ENCODE measurements at places on chromosomes 3 and 15. TPM values are rescaled to one million over a fixed set of nuclear protein-coding genes. Genes with fewer than 3 reads are reported as not detected.

The HIGD2B gene
- total RNA-seq, result not detected

The IRAK2 gene
- total RNA-seq, result 1.5 TPM

- DNase-seq, result peak; percentile 86
Measured at GRCh38 chr3:58167431-58168351, 43.1 kb downstream of the DNASE1L3 start.

DNA sequence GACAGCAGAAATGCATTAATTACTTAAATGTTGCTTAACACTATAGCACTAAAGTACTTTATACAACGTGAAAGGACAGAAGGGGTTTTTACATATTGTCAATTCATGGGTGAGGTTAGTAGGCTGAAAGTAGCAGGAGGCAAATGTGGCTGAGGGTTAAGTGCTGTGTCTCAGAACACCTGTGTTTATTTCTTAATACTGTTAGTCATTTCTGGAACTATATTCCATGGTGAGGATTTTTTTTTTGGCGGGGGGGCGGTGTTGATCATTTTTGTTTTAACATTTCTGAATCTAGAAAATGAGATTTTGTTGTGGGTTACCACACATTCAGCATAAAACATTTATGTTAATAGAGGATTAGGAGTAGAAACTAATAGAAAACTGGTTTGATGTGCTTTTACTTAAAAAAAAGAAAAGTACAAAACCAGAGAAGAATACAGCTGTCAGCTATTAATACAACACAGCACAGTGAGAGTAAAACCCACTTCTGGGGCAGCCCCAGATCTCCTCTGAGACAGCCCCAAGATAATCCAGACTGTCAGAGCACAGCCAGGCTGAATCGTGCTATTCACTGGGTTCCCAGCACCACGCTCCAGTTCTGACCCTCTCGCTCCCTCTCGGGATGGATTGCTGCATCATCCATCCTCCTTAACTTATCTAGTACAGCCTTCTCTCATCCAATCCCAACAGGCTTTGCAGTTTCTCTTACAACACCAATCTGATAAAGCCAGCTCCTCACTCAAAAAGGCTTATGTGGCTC is 307.7 kb downstream of the TUSC7 start:
- DNase-seq, result no peak

- DNase-seq, result no peak
Measured at GRCh38 chr3:50157827-50158529, 2.9 kb downstream of the SEMA3F start.

- DNase-seq, result no peak
Measured at GRCh38 chr3:72102112-72102616, 317.2 kb upstream of the PROK2 start.

The LIPC gene
- total RNA-seq, result 0.88 TPM

GRCh38 chr15:88818920-88819319 is 15.7 kb downstream of the ACAN start:
- DNase-seq, result no peak

- no peak for DNase-seq
Measured at GRCh38 chr3:132596326-132596725, 744 bp upstream of the ACKR4 start.

DNA sequence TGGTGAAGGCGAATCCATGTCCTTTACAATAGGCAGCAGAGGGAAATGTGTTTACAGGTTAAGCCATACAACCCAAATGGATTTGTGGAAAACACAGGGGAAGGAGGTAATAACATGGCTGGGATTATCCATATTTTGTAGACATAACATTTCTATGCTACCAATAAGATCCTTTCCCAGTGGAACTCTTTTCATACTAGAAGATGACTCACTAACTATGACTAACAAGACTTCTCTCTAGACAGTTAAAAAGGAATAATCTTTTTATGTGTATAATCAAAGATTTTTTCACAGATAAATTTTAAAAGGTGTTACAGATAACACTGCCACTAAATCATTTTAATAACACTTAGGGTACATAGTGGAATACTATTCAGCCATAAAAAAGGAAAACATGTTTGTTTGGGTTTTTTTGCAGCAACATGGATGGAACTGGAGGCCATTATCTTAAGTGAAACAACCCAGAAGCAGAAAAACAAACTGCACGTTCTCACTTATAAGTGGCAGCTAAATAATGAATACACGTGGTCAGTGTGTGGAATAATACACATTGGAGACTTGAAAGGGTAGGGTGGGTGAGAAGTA is 39.6 kb downstream of the VPS13C start:
- no peak for DNase-seq

- no peak for DNase-seq
Measured at GRCh38 chr15:45616901-45617323, 17.9 kb upstream of the SQOR start.

DNA sequence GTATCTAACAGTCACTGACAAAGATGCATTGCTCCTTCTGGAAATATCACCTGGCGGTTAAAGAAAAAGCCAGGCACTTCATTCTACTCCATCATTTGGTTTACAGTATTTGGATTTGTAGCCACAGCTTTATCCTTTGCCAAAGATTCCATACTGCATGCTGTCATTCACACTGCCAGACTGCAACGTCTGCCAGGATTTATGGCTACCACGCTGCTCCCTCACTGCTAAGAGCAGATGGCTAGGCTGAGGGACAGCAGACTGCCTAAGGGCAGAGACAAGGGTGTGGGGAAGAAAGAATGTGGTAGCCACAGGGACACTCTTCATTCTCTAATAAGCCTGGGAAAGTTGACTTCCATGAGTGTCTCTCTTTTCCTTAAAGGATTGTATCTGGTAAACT is 1047.0 kb downstream of the TUSC7 start:
- no peak for DNase-seq

DNA sequence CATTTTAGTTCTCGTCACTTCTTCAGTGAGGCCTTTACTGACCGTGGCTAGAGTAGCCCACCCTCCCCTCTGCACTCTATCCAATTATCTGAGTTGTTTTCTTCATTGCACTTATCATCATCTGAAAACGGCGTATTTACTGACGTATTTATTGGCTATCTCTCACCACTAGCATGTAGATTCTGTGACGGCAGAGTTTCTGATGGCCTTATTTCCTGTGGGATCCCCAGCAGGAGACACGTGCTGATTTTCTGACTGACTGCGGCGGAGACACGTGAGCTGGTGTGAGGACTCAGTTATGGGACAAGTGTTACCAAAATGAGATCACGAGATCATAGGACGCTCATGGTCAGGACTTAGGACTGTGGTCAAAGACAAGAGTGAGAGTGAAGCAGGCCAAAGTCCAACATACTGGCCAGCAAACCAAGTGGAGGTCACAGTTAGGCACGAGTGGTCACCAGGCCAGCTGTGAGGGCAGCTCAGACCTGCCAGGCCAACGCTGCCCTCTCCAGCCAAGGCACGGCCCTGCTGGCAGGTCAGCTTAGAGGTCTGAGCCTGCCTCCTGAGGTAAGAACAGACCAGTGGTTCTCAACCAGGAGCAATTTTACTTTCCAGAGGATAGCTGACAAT is 50.6 kb upstream of the BNIP2 start:
- no peak for DNase-seq

DNA sequence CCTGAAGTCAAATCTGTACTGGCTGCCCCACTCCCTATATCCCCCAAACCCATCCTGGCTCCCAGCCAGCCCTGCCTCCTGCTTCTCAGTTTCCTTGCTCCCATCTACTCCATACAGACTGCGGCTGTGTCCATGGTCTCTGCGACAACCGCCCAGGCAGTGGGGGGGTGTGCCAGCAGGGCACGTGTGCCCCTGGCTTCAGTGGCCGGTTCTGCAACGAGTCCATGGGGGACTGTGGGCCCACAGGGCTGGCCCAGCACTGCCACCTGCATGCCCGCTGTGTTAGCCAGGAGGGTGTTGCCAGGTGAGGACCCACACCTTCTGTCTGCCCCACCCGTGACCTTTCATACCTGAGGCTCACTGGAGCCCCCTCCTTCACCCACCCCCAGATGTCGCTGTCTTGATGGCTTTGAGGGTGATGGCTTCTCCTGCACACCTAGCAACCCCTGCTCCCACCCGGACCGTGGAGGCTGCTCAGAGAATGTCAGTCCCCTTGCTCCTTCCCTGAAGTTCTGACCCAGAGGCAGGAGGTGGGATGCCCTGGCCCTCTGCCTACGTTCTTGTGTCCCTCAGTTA is 14.7 kb downstream of the STAB1 start:
- no peak for DNase-seq

DNA sequence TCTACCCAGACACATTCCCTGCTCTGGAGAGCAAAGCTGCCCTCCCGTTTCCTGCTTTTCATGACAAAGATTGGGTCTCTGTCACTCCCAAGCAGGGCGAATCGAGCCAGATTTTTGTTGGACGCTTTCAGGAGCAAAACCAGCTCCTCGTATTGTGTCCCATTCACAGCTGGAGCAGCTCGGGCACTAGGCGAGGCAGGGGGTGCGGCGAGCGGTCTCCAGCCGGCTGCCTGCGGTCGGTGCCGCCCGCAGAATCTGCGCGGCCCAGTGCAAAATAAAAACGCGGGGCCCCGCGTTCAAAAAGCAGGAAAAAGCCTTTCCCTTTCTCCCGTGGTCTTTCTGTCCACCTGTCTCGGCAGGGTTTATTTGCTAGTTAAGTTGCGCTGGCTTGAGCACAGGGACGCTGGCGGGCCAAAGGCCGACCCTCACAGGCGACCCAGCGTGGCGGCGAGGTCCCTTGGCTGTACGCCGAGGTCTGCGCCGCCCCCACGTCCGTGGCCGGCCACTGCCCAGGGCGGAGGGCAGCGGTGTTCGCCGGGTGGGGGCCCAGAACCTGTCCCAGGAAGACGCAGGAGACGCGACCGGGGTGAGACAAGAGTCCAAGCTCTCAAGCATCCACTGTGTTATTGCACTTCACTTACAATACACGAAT is 71.2 kb downstream of the CYP19A1 start:
- peak; percentile 23 for DNase-seq

DNA sequence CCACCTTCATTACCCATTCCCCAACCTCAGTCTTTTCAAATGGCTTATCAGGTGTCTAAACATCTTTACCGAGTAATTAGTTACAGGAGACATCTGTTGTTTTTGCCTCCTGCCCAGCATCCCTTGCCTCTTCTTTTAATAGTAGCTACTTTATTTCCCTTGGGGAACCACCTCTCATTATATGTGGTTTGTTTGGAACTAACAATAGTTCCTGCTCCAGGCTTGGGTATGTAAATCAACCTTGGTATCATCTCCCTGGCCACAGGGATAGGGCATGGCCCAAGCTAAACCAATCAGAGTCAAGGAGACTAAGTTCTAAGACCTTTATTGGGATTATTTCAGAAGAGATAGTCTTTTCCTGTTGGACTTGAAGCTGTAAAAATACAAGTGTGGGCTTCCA is 76.6 kb downstream of the ETV5 start:
- DNase-seq, result no peak

DNA sequence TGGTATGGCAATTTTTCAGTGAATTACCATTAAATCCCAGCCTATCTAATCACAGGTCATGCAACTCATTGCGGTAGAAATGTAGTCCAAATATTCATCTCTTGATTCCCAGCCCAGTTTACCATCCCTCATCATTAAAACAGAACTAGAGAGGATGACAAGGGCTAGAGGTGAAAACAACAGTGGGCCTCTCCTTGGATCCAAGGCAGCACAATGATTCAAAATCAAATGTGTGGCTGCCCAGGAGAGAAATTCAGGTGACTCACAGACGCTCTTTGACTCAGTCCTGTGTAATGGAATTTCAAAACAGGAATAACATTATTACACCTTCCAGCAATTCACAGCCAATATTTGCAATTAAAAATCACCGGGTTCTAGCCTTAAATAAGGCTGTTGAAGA is 246.5 kb downstream of the TBL1XR1 start:
- no peak for DNase-seq

The ANKUB1 gene
- total RNA-seq, result not detected

DNA sequence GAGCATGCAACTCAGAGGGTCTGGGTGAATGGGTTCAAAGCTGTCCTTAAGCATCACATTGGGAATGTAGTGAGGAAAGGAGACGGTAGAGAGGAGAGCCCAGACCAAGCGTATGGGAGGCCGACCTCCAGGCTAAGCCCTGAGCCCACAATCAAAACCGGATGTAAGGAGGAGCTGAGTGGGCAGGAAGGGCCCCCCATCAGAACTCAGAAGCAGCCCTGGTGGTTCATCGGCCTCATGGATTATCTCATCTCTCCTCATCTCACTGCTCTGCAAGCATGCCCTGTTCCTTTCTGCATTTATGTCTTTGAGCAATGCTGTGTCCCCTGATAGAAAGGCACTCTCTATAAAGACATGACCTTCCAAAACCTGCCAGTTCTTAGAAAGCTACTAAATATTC is 6.2 kb downstream of the HDC start:
- DNase-seq, result no peak

DNA sequence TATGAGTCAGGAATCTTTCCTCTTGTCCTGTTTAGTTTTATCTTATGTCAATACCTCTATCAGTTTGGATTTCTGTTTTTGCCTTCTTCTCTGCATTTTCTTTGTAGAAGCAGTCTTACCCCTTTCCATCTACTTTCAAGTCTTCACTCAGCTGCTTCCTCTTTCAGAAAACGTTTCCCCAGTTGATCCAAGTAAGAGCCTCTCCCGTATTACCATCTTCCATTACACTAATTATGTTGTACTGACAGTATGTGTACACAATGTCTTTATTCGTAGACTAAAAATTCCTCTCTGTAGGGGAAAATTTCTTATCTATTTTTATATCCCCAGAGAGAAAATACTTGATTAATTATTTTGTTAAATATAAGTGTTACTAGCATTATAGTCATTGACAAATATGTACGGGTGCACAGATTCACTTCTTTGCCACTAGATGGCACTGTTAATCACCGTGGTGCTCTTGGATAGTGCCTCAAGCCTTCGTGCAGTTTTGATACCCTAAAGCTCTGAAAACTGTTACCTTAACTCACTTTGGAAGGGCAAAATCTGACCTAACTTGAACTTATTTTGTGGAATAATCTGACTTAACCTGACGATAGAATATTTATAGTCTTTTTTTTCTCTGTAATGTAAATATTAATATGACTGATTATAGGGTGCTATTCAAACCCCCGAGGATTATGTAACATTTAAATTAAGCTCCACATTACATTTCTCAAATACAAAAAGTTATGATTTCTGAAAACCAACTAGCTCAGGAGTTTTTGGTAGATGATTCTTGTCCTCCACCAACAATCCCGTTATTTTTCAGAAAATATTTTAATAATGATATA is 74.2 kb upstream of the POU1F1 start:
- DNase-seq, result no peak

DNA sequence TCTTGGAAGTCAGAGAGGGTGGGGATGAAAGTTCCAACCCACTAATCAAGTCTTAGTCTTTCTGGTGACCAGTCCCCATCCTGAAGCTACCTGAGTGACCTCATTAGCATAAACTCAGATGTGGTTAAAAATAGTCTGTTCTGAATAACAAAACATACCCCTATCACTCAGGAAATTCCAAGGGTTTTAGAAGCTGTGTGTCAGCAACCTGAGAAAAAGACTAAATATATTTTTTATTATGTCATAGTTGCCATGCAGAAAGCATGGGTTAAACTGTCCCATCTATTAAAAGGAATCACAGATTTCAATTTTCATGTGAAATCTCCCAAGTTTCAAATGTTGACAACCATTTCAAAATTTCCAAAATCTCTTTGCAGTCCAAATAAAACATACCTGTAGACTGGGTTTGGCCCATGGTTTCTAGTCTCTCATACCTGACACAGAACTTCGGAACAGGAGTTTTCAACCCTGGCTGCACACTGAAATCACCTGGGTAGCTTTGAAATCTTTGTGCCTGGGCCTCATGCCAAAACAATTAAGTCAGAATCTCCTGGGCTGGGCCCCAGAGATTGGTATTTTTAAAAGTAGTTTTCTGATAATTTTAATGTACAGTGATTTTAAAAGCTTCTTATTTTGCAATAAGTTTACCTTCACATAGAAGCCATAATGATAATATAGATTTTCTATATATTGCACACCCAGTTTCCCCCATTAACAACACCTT is 476.3 kb downstream of the RBMS3 start:
- DNase-seq, result no peak

The TCF12 gene
- 58.8 TPM for total RNA-seq

The RTP3 gene
- not detected for total RNA-seq

The FHIT gene
- total RNA-seq, result 21.4 TPM
